ENCODE measurements at places on chromosomes 5 and 9. TPM values are rescaled to one million over a fixed set of nuclear protein-coding genes. Genes with fewer than 3 reads are reported as not detected.

The CBY3 gene
- not detected for total RNA-seq

- peak; percentile 75 for DNase-seq
Observed at GRCh38 chr5:77181596-77182304, 28.7 kb upstream of the PDE8B start.

GRCh38 chr9:112258106-112258505, 75.3 kb downstream of the PTBP3 start:
- DNase-seq: no peak

The EMB gene
- 0.81 TPM for total RNA-seq

GRCh38 chr5:130052752-130053151, 148.5 kb downstream of the CHSY3 start:
- DNase-seq: no peak

GRCh38 chr9:20623021-20623747, 885 bp upstream of the MLLT3 start:
- peak; percentile 46 for DNase-seq

GRCh38 chr5:74919487-74919886, 53.3 kb upstream of the FAM169A start:
- no peak for DNase-seq

GRCh38 chr5:97100476-97100875, 41.9 kb downstream of the LIX1 start:
- DNase-seq: no peak

The PCDHGA8 gene
- total RNA-seq: 0.35 TPM

DNA sequence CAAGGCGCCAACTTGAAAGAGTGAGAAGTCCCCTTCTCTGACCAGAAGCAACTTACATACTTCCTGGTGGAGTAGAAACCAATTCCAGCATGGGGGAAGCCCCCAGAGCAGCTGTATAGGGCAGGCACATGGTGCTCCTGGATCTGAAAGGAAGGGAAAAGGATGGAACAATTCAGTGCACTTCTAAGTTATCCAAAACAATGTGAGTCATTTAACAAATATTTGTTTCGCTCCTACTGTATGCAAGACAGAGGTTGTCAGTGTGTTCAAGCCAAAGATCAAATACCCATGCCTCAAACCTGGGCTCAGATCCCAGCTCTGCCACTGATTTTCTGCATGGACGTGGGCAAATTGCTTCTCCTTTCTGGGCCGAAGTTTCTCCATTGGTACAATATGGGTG, 67.1 kb downstream of the LHX2 start:
- DNase-seq: no peak

DNA sequence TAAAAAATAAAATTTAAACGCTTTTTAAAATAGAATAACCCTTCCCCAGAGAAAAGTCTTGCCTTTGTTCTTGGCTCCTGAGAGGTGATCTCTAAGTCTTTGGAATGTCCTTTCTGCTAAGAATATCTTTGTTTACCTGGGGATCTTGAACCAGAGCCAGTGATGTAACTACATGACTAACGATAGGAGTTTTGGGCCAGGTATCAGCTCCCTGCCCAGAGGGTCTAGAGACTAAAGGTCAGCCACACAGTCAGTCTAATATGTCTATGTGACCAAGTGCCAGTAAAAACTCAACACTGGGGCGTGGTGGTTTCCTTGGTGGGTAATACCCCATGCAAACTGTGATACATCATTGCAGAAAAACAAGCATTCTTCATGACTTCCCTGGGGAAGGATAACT, 1351.9 kb upstream of the C9orf72 start:
- no peak for DNase-seq

- no peak for DNase-seq
Observed at GRCh38 chr5:177479774-177480173, 6.3 kb upstream of the DBN1 start.

- DNase-seq: no peak
Observed at GRCh38 chr5:112514111-112514510, 95.0 kb upstream of the EPB41L4A start.

DNA sequence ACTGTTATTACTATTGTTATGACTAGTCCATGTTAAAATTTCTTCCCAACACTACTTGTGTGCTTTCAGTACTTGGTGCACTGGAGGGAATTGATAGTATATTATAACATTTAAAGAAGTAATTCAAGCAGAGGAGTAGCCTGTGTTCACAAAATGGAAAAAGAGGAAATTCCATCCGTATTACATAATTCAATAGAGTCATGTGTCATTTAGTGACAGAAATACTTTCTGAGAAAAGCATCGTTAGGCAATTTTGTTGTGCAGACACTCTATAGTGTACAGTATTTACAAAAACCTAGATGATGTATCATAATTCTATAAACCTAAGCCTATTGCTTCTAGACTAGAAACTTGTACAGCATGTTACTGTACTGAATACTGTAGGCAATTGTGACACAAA, 78.3 kb upstream of the PCSK5 start:
- DNase-seq: no peak

The TTC39B gene
- 7.1 TPM for total RNA-seq

The NUTM2G gene
- total RNA-seq: not detected

The WNT8A gene
- not detected for total RNA-seq

The C9 gene
- 1,159 TPM for total RNA-seq

The MEIKIN gene
- total RNA-seq: not detected

DNA sequence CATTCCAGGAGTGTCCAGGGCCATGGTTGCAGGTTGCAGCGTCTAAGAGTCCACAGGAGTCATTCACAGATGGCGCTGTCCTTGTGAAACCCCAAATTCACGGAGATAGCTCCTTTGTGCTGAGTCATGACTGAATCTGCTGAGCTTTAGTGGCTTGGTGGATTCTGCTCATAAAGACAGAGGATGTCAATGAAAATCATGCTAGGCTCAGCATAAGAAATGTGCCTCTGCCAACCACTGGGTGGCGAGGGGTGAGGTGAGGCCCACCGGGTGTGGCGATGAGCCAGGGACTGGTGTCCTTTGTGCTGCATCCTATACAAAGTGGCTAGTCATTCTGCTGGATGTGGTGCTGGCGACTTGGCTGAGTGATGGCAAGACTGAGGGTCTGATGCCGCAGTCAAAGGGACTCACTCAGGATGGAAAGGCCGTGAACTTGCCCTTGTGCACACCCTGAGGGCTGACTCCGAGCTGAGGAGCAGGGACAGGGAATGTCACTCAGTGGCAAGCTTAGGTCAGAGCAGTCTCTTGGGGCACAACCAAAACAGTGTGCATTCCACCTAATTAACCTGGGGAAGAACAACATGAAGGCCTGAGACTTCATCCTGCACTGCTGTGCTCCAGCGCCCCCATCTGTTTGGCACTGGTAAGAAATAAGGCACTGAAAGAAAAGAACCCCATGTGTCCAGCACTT, 71.5 kb downstream of the DAP start:
- DNase-seq: no peak

Measured in left lobe of liver (tissue), 2 donors.